Prostate gland (tissue), 2 donors: ENCODE measurements at places on chromosomes 2 and 18. TPM values are rescaled to one million over a fixed set of nuclear protein-coding genes. Genes with fewer than 3 reads are reported as not detected.

Gene TOGARAM2
- total RNA-seq = 0.36 TPM

Gene GALNT5
- 2.0 TPM for total RNA-seq

GRCh38 chr2:204453730-204454167 lies 91.5 kb upstream of the PARD3B start:
- no peak for DNase-seq
- no peaks in the 10 kb centered on the region for H3K4me1 ChIP-seq
- no peak overlapping the region for H3K4me3 ChIP-seq
- H3K27ac ChIP-seq = no peak overlapping the region
- H3K36me3 ChIP-seq = no peaks in the 10 kb centered on the region

DNA sequence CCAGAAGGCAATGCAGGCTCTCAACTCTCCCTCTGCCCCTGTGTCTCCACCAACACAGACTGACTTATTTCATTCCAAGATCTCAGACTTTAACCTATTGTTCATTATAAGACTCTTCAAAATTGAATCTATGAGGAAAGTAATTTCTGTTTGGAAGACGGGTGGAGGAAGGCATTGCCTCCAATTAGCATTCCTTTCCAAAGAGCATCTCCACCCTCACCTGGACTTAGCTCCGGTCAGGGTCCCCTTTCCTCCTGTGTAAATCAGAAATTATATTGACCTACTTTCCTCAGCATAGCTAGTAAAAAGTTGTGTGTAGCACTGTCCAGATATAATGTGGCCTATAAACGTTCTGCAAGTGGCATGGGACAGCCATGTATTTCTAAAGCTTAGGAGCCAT lies 230.4 kb upstream of the ACVR2A start:
- H3K4me1 ChIP-seq = no peaks in the 10 kb centered on the region
- no peak overlapping the region for H3K27ac ChIP-seq
- no peak for DNase-seq
- no peaks in the 10 kb centered on the region for H3K27me3 ChIP-seq

DNA sequence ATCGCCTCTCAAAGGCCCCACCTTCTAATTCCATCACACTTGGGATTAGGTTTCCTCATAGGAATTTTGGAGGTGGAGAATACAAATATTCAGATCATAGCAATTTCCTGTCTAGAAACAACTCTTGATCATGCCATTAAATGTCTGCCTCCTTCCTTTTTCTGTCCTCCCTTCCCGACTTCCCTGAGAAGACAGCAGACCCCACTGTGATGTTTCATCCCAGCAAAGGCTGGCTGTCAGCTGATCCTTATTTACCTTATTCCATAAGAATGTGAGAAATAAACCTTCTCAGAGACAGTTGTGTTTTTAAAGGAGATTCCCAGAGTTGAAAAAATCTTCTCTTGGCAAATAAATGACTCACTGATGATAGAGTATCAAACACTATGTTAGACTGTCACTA lies 133.9 kb downstream of the TDRD15 start:
- H3K27me3 ChIP-seq = no peaks in the 10 kb centered on the region
- H3K4me3 ChIP-seq = no peak overlapping the region

Gene ZNF385B
- total RNA-seq = 35.7 TPM

Gene SNTG2
- 5.0 TPM for total RNA-seq
